Activated gamma-delta T cell (primary cell): ENCODE measurements at places on chromosomes 1 and 21.

DNA sequence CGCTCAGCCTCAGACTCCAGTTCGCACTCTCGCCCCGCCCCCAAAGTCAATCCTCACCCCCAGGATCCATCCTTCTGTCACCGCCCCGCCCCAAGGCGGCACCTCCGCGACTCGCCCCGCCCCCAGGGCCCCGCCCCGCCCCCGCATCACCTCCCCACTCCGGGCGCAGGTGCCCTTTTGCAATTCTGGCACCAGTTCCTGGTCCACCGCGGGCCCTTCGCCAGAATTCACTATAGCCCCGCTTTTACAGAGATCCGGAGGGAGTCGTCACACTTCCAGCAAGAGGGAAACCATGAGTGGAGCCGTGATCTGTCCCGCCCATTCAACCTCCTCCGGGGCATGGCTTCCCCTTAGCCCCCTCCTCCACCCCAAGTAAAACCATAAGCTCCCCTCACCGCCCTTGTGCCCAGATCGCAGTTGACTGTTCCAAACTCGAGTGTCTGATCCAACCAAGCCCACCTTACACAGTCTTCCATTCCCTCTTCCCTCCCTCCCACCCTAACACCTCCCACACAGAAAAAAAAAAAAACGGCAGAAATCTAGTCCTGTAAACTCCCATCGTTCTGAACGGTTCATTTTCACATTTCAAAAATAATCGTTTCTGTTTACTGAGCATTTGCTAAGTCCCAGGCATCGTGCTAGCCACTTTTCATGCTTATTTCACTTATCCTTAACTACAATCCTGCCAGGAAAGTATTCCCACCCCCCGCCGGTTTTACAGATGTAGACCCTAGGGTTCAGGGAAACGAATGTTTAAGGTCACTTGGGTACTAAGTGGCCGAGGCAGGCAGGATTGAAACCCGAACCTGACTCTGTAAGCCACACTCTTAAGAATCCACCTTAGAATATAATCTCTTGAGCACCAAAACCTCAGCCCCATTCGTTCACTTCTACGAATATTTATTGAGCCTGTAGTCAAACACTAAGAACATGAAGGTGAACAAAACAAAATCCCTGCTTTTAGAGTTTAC lies 1.3 kb upstream of the DNAJC16 start:
- no peak for DNase-seq

DNA sequence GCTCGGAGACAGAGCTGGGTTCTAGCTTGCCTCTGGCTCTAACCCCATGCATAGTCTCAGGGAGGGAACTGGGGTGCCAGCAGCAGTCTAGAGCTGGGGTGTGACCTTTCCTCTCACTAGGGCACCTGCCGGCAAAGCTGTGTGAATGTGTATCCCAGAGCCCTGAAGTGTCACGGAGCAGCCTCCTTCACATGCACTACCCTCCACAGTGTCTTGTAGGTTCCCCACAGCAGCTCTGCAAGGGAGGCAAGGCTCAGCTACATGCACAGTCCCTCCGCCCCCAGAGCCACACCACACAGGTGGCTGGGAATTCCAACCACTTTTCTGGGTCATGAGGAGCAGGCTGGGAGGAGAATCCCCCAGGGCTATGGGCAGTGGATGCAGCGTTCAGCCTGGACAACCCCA lies 7.7 kb upstream of the HPCA start:
- no peak for DNase-seq

DNA sequence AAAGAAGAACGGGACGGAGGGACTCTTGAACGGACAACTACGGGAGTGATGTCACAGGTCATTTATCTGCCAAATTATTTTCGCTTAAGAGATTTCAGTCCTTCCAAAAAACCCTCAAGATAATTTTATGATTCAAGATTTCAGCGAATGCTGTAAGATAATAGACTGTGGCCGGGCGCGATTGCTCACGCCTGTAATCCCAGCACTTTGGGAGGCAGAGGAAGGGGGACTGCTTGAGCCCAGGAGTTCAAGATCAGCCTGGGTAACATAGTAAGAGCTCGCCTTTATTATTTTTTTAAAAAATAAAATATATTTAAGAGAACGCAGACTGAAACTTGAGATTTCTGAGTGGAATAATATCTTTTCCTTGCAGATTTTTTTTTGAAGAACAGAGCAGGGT lies 609 bp downstream of the RWDD2B start:
- DNase-seq, result no peak

DNA sequence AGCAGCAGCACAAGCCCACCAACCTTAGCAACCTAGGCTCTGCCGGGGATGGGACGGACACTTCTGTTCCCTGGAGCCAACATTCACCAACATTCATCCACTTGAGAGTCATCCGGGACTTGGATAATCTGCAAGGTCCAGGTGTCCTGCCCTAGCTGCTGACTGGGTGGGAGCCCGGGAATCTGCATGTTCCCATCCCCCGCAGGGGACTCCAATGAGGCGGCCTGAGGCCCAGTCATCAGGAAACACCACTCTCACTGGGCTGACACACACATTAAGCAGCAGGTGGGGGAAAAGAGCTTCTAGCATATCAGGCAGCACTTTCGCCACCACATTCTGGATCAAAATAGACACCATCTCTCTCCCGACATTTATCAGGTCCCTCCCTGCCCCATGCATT lies 38.4 kb upstream of the CCSAP start:
- DNase-seq, result no peak

- no peak for DNase-seq
Observed at GRCh38 chr1:104706631-104707147, 957.0 kb downstream of the AMY1C start.

DNA sequence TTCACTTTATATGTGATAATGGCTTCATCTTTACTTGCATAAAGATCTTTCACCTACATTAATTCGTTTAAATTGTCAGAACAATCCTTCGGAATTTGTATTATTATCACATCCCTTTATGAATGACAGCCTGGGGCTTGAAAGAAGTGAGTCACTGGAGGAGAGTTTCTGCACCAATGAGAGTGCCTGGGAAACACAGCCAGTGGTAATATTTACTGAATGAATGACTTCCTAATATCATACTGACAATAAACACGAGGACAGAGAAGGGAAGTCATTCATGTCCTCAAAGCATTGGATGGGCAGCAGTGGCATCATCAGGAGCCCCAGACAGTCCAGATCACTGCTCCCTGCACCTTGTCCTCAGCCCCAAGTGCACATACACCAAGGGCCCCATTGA lies 40.7 kb upstream of the PDE4B start:
- DNase-seq, result no peak

DNA sequence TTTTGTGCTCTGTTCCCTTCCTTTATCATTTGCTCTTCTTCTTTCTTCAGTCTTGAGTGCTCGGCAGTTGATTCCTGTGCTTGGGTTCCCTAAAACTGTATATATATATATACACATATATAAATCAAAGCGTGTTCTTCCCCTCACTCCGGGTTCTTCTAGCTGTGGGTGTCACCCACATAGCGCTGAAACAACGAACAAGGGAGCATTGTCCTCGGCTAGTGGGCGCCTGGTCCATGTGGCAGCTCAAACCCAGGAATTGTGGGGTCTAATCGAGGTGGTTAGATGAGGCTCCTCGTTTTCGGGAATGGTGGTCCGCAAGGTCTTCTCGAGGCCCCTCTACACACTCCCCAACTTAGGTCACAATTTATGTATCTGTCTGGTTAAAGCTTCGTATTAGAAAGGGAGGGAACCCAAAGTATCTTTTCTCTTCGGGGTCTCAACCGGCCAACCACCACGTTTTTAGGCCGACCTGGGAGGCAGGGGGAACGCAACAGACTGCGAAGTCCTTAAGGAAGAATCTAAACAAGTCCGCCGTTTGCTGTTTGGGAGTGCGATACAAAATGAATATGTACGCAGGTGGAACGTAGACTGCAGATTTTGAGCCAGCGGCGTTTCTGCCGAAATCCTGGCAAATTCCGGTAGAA lies 504 bp upstream of the SDHC start:
- no peak for DNase-seq

- no peak for DNase-seq
Observed at GRCh38 chr1:149936992-149937705, 470 bp upstream of the MTMR11 start.

DNA sequence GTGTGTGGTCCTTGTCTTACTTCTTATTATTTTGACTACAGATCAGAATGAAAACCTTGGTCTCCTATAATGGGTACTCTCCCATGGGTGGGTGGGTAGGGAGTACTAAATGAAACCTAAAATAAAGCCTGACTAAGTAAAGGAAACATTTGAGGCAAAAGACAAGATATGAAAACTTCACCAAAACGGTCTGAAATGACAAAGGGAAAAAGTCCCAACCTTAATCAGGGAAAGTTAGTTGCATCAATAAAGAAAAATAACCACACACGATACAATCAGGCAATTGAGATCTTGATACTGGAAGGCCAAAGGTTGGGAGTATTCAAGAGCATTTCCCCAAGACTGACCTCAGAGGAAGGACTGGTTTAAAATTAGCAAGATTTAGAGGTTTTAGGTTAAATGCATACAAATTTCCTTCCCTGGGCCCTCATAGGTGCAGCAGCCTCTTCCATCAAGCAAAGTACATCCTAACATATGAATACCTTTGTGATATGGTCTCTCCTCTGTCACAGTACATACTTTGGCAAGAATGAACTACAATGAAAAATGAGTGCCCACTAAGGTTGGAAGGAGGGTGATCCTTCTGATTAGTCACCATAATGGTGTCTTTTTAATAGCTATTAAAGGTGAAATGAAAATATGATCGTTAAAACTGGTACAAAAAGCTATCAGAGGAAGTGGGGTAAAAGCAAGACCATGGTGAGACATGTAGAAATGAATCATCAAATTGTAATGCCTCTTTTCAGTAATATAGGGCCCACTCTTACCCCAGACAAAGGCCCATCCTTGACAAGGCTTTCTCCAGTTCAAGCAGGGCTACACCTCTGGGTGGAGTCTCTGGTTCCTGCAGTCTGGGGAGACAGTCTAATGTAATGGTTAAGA lies 15.3 kb upstream of the TNFSF4 start:
- no peak for DNase-seq

DNA sequence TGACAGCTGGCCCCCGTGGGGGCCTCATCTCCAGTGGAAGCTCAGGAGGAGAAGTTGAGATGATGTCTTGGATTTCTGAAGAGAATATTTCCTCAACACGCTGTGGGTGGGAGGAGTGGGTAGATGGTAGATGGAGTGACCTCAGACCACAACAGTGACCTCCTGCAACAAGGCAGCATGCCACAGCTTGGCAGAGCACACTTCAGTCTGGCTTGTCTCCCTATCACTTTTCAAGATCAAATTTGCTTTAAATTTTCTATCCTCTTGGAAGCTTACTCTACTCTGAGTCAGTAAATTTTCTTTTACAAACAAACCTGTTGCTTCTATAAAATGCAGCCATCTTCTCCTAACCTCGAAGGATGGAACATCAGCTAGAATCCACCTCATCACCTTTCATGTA lies 59.7 kb downstream of the NTPCR start:
- no peak for DNase-seq

DNA sequence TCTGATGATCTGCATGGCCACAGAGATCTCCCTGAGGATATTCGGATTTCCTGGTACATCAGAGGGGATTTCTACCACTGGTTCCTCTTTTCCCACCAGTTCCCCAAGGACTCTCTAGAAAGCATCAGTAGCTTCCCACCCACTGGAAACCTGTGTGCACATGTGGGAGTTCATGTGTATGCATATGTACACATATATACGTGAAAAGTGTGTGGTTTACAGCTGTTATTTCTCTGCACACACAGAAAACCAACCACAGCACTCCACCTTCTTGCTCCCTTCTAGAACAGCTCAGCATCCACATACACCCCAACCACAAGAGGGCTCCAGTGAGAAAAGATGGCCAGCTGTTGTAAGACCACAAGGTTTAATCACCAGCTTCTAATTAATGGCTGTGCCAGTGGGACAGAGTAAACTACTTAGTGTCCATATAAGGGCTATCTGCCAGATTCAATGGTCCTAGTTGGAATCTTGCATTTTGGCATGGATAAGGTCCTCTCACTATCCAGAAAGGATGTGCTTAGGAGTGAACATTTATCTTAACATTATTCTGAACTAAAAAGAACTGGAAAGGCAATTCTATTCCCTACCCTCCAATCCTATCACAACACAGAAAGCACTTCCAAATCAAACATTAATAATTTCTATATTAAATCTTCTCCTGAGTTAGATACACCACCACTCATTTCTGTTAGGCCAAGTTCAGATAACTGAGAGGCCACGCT lies 24.1 kb downstream of the GPR3 start:
- DNase-seq, result no peak

DNA sequence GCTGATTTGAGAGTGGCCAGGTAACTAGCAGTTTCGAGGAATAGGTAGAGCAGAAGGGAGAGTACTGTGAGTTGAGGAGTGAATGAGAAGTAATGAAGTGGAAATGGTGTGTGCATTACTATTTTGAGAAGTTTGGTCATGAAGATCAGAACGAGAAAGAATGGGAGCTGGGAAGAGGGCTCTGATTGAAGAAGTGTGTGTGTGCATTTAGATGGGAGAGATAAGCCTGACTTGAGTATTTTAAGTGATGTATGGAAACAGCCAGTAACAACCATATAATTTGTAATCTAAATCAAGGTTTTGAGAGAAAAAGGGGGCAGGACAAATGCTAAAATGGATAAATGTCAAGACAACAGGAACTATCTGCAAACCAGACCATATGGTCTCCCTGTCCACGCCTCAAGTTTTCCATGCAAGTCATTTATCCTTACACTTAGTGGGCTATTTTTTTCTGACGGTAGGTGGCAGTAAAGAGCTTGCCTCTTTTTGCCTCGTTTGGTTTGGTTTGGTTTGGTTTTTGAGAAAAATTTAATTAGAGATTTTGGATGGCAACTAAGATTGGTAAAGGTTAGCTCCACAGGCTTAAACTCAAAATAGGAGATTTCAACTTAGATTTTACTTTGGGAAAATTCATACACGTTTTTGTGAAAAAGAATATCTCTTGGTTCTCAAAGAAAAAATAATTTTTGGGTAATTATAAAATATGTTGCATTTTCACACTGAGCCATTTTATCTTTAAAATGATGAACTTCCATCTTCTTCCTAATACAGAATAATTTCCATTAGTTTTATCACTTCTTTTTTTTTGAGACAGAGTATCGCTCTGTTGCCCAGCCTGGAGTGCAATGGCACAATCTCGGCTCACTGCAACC lies 9.5 kb upstream of the B3GALNT2 start:
- DNase-seq, result no peak

DNA sequence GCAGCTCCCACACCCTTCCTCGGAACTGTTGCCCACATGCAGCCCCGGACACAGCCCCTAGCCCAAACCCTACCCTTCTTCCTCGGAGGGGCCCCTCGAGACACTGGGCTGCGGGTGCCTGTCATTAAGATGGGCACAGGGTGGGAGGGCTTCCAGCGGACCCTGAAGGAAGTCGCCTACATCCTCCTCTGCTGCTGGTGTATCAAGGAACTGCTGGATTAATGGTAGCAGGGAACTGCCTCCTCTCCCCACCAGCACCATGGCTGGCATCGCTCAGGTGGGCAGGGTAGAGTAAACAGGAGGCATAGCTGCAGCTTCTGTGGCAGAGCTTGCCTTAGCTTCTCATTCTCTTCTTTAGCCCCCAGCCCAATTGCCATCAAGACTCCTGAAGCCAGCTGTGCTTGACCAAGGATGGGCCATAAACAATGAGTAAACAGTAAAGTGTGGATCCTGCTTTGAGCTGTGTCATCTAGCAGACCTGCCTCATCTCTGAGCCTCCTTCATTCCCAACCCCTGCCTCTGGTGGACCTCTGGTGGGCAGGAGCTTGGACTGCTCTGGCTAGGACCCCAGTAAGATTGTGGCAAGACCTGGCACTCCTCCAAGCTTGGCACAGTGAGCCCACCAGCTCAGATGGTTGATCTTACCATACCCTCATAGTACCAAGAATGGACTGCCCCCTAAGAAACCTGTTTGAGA lies at the start of gene LENEP:
LENEP (plus strand) TSS at position 15 of the 697 bp plus-strand sequence; CDS start at position 37, 22 bp downstream.
- no peak for DNase-seq

- no peak for DNase-seq
Observed at GRCh38 chr1:2502210-2502609, 24.2 kb downstream of the PANK4 start.

- no peak for DNase-seq
Observed at GRCh38 chr1:220726634-220727033, 21.5 kb upstream of the MTARC2 start.
